Peyer's patch (tissue), 4 donors: ENCODE measurements at places on chromosomes 5 and 9. TPM values are rescaled to one million over a fixed set of nuclear protein-coding genes. Genes with fewer than 3 reads are reported as not detected.

WNT8A gene
- total RNA-seq, result not detected

BARHL1 gene
- total RNA-seq, result not detected

LHX6 gene
- 0.53 TPM for total RNA-seq

UGT3A2 gene
- not detected for total RNA-seq

FAM120AOS gene
- 29.7 TPM for total RNA-seq

LAMC3 gene
- total RNA-seq, result 1.6 TPM

BHMT gene
- total RNA-seq, result not detected

SREK1 gene
- total RNA-seq, result 99.8 TPM

ASPN gene
- 4.7 TPM for total RNA-seq

SMIM33 gene
- 0.40 TPM for total RNA-seq

SURF2 gene
- 13.3 TPM for total RNA-seq

USP20 gene
- 36.3 TPM for total RNA-seq

ROPN1L gene
- total RNA-seq, result not detected

SPDL1 gene
- total RNA-seq, result 6.0 TPM

FOXD4L4 gene
- total RNA-seq, result 0.88 TPM

MACIR gene
- total RNA-seq, result 4.1 TPM

SYK gene
- total RNA-seq, result 64.5 TPM

IL3 gene
- total RNA-seq, result not detected

RANBP6 gene
- total RNA-seq, result 10.1 TPM

IL5 gene
- not detected for total RNA-seq

PHYHD1 gene
- not detected for total RNA-seq

GFI1B gene
- total RNA-seq, result 0.88 TPM

PCSK5 gene
- total RNA-seq, result 77.6 TPM

PCDHB16 gene
- not detected for total RNA-seq

BTNL8 gene
- 6.6 TPM for total RNA-seq

PHF24 gene
- total RNA-seq, result 0.76 TPM

TMEM171 gene
- total RNA-seq, result 114 TPM

KCNV2 gene
- not detected for total RNA-seq

C9orf153 gene
- not detected for total RNA-seq

CER1 gene
- not detected for total RNA-seq

HEMGN gene
- not detected for total RNA-seq

MORN5 gene
- not detected for total RNA-seq

HMMR gene
- 2.1 TPM for total RNA-seq
